ENCODE measurements at places on chromosomes 6 and 20.

DNA sequence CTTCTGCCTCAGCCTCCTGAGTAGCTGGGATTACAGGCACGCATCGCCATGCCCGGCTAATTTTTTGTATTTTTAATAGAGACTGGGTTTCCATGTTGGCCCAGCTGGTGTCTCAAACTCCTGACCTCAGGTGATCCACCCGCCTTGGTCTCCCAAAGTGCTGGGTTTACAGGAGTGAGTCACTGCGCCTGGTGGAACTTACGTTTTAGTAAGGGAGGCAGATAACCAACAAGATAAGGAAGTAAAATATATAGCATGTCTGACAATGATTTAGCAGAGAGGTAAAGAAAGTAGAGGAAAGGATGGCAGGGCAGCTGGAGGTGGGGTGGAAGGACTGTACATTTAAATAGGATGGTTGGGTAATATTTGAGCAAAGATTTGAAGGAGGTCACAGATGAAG is 12.8 kb upstream of the MYMX start:
- no peak for DNase-seq

- DNase-seq = no peak
These were observed 15.0 kb downstream of the ELOVL5 start for GRCh38 chr6:53333439-53334408.

DNA sequence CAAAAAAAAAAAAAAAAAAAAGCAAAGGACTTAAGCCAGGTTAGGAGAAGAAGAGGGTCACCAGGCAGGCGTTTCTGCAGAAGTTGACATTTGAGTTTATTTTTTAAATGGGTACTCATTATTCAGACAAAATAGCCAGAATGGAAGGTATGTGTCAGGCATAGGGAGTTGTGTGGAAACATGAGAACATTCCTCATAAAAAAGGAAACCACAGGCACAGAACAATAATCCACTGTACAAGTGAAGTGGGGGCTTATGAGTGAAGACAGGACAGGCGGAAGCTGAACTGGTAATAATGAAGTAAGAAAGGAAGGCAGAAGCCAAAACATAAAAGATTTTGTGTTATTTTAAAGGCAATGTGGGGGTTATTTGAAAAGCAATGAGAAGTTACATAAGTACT is 104.6 kb downstream of the EPB41L2 start:
- DNase-seq = no peak

DNA sequence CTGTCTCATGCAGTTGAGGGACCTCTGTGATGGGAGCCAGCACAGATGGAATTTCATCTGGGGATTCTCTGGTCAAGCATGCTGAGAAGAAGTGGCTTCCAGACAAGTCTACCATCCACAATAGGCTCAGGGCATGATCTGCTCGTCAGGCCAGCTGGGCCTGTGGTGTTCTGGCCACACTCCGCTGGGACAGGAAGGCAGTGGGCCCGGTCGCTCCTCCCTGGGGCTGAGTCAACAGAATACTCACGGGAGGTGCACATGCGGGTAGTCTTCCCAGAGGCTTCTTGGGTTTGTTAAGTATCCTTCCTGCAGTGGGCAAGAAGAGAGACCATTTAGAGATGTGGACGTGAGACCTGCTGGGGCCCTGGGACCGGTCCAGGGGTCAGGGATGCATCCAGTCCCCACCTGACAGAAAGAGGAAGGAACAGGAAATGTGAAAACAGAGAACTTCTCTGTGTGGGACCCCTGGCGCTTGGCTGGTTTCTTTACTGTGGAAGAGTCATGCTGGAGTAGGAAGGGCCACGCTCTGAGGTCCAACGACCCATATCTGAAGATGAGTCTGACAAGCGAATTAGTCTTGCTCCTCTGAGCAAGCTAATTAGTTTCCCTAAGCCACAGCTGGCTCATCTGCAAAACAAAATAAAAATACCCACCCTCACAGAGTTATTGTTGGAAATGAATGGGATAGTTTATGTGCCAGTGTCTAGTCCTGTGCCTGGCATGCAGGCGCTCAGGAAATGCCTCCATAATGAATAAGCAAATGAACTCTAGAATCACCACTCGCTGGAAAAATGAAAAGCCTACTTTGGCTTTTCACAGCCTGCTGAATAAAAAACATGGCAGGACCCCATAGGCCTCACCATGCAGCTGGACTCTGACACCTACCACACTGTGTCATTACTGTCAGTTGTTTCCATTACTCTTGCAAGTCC is 67.3 kb downstream of the TRAM2 start:
- DNase-seq = no peak

DNA sequence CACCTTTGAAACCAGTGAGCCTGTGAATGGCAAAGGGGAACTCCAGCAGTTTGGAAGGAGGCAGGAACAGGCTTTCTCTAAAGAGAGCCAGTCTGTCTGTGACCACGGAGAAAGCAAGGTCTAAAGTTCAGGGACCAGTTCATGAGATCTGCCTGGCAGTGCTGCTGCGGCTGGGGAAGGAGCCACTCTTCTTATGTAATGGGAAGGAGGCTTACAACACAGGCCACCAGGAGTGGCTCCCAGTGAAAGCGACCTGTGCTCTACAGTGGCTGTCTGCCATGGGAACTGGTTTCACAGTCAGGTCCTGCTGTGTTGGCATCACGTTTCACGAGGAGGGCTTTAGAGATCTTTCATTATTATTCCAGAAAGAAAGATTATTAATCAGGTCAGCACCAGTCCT is 291.9 kb upstream of the PRDM1 start:
- DNase-seq = peak; percentile 25

DNA sequence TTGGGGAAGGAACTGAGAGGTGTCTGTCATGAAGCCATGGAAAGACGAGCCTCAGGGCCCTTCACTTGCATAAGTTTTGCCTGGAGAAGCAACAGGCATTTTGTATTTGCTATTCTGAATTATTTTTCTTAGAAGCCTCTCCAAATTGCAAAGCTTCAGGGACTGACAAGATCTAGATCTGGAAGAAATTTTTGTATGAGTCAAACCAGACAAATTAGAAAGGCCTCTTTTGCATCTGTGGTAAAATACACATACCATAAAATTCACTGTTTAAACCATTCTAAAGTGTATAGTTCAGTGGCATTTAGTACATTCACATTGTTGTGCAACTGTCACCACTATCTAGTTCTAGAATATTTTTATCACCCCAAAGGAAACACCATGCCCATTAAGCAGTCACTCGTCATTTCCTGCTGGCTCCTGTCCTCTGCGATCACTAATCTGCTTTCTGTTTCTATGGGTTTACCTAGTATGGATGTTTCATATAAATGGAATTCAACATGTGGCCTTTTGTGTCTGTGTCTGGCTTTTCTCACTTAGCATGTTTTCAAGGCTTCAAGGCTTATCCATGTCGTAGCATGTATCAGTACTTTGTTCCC is 269.1 kb downstream of the PHF3 start:
- DNase-seq = no peak

DNA sequence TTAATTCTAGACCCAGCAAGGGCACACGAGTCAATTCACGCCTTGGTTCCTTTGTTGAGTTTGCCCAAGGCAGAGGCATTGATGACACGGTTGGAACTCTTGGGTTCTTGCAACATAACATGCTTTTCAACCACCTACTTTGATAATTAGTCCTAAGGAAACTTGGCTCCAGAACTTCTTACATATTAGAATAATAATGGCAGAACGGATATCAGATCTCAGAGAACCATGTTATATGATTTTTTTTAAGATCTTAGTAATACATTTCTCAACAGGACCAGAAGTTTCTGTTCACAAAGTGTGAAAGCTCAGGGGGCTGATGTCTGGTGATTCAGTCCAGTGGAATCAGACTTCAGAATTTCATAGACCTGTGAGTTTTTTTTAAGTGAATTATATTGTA is 19.2 kb downstream of the SPTLC3 start:
- DNase-seq = no peak

DNA sequence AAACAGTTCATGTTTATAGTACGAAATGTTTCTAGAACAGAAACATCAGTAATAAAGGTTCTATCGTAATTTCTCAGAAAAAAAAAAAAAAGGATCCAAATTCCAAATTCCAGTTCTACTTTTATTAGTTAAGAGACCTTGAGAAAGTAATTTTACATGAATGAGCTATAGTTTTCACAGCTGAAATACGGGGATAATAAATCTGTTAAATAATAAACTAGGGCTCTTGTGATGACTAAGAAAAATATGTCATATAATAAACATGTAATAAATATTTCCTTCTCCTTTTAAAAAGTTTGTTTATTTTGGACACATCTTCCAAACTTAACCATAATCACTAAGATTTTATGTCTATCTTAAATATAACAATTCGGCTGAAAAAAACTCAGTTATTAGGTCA is 17.8 kb downstream of the RARS2 start:
- no peak for DNase-seq

GRCh38 chr6:92024110-92024509 is 1395.2 kb downstream of the EPHA7 start:
- DNase-seq = no peak

- DNase-seq = no peak
These were observed 46.4 kb upstream of the POU3F2 start for GRCh38 chr6:98787961-98788360.

- DNase-seq = no peak
These were observed 62.6 kb downstream of the GINS1 start for GRCh38 chr20:25470045-25470444.

DNA sequence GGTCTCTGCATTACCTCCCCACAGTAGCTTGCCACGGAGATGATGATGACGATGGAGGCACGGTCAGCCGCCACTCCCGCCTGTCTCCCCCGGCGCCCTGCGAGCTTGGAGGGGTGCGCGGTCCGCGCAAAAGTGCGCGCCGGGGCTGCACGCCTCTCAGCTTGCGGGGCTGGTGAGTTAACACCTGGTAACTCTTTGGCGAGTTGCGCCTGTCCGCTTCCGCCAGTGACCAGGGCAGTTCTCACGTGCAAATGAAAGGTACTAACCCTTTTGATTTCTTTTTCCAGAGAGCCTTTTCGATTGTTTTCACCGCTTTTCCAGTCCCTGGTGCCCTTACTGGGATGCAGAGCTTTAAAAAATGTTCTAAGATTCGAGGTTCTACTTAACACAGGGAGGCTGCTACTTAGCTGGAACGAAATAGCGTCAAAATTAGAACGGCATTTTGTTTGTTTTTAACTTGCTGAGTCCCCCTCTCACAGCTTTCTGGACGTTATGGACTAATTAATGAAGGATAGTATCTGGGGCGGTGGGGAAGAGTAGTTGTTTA is 6.2 kb downstream of the GRIK2 start:
- DNase-seq = no peak

DNA sequence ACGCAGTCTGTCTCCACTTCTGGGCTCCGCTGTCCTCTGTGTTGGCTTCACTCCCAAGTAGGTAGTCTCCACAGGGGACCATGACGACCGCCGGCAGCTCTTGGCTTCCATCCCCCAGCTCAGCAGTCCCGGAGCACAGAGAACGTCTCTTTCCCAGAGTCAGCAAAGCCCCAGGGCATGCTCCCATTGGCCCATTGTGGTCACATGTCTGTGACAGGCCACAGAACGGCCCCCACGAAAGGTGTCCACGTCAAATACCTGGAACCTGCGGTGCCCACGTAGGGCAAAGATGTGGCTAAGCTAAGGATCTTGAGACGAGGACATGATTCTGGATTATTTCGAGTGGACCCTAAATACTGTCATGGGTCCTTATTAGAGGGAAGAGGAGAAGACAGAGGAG is 438.4 kb upstream of the SULF2 start:
- DNase-seq = no peak

GRCh38 chr20:57814529-57814928 is 104.7 kb upstream of the PMEPA1 start:
- DNase-seq = no peak

- no peak for DNase-seq
These were observed 759.8 kb upstream of the CITED2 start for GRCh38 chr6:140134224-140134623.

- no peak for DNase-seq
These were observed 47.9 kb downstream of the DEK start for GRCh38 chr6:18216411-18216810.

- no peak for DNase-seq
These were observed 35.6 kb upstream of the ZBP1 start for GRCh38 chr20:57655809-57656155.

DNA sequence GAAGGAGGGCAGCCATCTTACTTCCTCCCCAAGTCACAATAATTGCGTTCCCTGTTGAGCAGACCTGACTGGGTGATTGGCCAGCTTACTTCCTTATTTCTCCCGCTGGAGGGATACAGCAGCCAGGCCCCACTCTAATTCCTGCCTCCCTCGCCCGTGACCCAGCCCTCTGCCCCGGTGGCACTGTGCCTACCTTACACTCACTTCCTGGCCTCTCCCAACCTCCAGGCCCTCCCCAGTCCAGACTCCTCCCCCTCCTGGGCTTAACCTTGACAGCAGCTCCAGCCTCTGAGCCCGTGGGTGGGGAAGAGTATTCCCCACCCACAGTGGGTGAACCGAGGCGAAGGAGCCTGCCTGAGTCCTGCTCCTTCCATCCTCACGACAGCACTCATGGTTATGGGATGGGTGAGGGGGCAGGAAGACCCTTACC is 3.0 kb downstream of the BAK1 start:
- DNase-seq = no peak
